Stimulated activated naive CD4-positive, alpha-beta T cell treated with Interleukin-2 at 50 U/mL for 16 hours (primary cell): ENCODE measurements at places on chromosomes 3 and 15.
A peak's percentile ranks its signal among the peaks of the same experiment; 100 is the strongest.

DNA sequence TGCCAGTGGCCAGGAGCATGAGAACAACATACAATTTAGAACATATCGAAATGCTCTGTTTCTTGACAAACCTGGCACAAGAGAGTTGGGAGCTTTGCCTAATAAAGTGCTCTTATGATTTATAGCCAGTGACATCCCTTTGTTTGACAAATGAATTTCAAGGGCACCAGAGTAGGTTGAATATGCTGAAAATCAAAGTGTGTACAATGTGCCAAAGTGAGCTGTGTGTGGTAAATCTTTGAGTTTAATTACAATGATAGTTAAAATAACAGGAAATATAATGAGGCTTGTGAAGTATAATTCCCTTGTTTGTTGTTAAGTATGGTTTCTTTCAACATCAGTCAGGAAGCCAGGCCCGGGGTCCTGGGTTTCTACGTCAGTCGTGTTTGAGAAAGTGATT, 211.9 kb downstream of the EBLN2 start:
- no peak for DNase-seq

- no peak for DNase-seq
Measured at GRCh38 chr15:46293550-46293949, 658.7 kb downstream of the SQOR start.

GRCh38 chr15:35657679-35658311, 111.8 kb upstream of the DPH6 start:
- no peak for DNase-seq

- DNase-seq, result no peak
Measured at GRCh38 chr15:67146875-67147381, 81.5 kb downstream of the SMAD3 start.

DNA sequence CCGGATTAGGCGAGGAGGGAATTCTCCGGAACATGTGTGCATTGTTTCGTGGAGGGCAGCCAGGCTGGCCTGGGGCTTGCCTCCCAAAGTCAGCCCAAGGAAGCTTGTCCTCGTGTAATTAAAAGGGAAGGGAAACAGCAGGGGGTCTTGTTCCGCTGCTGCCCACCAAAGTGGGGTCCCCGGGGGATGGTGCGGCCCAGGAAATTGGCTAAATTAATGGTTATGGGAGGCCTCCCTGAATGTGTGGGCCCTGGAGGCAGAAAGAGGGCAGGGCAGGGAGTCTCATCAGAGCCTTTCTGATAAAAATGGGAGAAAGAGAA, 118.1 kb downstream of the OPA1 start:
- DNase-seq, result no peak

DNA sequence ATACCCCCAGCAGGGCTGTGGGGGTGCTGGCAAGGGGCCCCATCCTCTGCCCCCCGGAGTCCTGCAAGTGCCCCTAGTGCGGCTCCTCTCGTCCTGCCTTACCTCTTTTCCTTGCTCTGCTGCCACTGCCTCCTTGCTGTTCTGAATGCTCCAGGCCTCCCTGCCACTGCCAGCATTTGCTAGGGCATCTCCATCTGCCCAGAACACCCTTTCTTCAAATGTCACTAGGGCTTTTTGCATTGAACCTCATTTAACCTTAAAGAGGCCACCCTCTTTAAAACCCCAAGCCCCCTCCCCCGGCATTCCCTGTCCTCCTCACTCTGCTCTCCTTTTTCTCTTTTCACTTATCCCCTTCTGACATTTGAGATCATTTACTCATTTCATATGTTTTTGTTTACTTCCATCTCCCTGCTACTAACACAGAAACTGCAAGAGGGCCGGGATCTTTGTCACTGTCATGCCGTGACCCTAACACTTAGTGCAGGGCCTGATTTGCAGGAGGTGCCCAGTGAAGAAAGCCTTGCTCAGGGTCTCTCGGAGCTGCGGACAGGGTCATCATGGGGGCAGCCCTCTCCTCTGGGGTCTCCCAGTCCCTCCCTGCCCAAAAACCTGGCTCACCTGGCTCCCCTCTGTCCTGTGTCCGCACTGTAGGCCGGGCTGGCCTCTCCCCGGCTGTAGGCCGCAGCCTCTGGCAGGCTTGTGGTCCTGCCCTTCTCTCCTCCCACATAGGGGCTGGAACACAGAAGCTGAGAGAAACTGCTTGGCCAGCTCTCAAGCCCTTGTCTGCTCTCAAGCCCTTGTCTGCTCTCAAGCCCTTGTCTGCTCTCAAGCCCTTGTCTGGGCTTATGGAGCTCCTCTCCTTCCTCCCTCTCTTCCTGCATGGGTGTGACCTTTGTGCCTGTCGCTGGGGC, at the start of gene ACOX2:
Gene ACOX2 (minus strand): TSS at position 690 of the 911 bp plus-strand sequence. CDS start 2,084 bp downstream, outside the sequence.
- no peak for DNase-seq

GRCh38 chr15:86333819-86334218, 254.1 kb downstream of the AGBL1 start:
- no peak for DNase-seq

DNA sequence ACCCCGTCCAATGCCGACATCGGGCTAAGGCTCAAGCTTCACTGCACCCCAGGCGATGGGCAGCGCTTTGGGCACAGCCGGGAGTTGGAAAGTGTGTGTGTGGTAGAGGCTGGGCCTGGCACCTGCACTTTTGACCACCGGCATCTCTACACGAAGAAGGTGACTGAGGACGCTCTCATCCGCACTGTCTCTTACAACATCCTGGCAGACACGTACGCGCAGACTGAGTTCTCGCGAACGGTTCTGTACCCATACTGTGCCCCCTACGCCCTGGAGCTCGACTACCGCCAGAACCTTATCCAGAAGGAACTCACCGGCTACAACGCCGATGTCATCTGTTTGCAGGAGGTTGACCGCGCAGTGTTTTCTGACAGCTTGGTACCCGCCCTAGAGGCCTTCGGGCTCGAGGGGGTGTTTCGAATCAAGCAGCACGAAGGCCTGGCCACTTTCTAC, 1.0 kb downstream of the PDE12 start:
- DNase-seq, result peak; percentile 21

- no peak for DNase-seq
Measured at GRCh38 chr3:168383573-168383972, 287.8 kb upstream of the GOLIM4 start.

DNA sequence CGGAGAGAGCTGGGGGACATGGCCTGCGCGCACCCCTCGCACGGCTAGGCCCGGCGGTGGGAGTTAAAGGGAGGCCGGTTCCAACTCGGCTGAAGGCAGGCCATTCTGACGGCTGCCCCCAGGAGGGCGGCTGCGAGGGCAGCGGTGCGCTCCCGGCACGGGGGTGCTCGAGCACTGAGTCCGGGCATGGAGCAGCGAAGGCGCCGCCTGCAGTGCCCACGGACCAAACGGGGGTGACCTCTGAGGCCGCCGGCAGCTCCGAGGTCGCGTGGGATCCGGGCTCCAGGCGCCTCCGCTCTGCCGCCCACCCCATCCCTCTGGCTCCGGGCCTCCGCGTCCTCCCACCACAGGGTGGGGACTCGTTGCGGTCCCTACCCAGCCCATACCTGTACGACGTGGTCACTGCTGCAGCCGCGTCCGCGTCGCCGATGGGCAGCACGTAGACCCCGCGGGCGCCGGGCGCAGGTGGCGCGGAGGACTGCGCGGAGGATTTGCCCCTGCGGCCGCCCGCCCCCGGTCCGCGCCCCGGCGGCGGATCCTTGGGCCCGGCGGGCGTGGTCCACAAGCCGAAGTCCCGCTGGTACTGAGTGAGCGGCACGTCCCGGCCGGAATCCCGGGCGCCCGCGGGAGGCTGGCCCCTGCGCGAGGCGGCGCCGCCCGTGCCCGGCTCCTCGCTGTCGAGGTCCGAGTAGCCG, 469 bp downstream of the MAP6D1 start:
- DNase-seq, result no peak

DNA sequence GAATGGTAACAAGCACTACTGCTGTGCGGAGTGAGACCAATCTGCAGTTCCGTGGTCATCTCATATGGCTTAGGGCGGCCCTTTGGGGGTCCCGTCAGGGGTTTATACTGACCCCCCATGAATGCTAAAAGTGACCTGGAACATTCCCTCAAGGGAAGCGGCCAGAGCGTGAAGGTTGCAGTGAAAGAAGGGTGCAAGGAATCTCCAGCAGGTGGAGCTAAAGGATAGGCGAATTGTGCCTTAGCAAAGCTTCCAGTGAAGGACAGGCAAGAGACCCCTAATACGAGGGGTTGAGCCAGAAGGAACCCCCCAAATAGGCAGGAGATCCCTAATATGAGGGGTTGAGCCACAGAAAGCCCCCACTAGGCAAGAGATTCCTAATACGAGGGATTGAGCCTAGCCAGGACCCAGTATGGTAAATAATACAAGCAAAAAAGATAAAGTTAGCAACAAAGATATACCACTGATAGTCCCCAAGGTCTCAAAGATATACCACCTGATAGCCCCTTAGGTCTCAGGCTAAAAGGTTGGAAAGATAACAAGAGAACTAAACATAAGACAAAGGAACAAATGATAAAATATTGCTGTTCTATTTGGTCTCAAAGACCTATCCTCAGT, 32.8 kb downstream of the ZNF589 start:
- DNase-seq, result peak; percentile 28

DNA sequence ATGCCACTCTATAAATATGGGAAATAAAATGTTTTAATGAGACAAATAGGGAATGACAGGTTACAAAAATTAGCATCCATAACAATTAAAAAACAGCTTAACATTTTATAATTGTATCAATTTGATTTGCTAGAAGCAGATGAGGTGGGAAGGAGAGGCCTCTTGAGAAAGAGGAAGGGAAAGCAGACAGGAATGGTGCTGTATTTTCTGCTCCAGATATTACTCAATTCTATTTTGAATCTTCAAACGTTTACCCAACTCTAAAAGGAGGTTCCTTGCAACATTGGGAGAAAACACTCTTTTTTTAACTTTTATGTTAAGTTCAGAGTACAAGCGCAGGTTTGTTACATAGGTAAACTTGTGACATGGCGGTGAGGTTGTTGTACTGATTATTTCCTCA, 44.9 kb upstream of the ALDH1A3 start:
- no peak for DNase-seq

GRCh38 chr3:181709537-181710279, 2.0 kb upstream of the SOX2 start:
- peak; percentile 33 for DNase-seq

DNA sequence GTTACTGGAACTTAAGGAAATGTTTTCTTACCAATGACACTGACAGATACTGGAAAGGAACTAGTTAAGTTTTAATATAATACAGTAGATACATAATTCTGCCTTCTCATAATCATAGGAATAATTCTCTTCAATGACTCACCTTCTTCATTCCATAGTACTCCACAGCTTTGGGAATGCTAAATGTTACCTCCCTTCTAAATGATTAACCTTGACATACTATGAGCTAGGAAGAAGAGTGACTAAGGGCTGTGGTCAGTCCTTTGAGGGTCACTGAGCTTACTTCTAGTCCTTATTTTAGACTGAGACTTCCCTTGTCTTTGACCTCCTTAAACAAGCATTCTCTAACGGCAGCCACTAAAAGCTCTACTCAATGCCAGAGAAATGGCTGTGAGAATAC, 69.6 kb upstream of the PPIB start:
- no peak for DNase-seq

DNA sequence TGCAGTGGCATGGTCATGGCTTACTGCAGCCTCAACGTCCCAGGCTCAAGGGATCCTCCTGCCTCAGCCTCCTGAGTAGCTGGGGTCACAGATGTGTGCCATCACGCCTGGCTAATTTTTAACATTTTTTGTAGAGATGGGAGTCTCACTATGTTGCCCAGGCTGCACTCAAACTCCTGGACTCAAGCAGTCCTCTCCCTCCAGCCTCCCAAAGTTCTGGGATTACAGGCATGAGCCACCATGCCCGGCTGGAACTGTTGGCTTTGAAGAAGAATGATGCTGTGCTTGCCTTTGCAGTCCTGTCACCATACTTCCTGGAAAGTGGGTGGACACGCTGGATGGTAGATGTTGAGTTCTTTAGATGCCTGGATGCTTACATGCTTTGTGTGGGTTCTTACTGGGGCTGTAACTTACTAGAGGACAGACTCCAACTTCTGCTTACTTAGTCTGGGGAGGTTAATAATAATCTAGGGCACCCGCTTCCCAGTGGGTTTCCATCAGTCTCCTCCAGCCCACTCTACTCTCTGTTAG, 36.7 kb downstream of the IGF1R start:
- no peak for DNase-seq

DNA sequence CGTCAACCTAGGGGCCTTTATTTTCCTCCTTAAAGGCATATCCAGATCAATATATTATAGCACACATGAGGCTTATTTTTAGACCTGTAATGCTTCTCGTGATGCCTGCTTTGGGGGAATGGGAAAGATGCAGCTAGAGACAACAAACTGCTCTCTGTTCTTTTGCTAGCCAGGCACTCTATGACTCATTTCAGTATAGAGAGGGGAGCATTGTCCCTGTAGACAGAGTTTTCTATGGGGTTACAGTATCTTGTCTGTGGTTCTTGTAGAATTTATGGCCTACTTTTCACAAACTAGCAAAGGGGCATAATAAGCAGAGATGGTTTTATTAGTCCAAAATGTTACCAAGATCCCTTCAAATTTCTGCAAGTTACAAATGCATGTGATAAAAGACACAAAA, 305.6 kb downstream of the LSAMP start:
- no peak for DNase-seq

- no peak for DNase-seq
Measured at GRCh38 chr3:30084971-30085403, 521.4 kb upstream of the TGFBR2 start.

DNA sequence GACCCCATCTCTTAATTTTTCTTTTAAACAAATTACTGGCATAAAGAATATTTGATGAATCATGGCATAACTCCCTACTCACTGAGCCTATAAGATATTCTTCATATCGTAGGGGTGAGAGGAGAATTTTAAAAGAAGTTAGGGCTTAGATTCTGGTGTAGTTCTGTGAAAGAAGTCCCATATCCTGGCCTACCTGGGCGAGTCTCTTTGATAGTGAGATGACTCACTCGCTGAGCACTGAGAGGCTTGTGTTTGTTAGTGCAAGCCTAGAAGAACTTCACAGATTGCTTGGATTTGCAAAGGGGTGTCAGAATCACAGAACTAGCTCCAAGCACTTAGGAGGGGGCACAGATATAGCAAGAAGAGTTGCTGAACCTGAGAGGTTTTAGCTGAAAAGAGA, 133.8 kb upstream of the TMC3 start:
- no peak for DNase-seq

DNA sequence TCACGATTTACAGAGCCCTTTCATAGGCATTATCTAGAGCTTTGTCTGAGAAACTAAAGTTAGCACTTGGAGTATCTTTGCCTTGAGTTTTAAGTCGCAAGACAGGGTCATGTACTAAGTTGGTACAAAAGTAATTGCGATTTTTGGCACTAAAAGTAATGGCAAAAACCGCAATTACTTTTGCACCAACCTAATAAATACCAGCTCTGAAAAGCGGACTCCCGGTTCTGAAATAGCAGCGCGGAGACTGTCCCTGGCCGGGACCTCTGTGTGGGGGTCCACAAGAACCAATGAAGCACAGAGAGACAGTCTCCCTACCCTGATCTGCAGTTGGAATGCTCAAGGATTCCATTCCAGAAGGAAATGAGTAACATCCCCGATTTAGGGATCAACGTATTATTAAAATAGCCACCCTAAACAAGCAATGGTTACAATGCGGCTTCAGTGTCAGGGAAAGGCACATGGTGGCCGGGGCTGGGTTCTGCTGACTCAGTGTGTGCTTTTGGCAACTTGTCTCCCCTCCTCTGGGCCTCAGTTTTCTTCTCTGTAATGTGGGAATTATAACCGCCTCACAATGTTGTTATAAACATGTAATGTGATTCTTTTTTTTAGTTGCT, 150.3 kb upstream of the MCTP2 start:
- no peak for DNase-seq

GRCh38 chr3:195197765-195198425, 73.1 kb downstream of the XXYLT1 start:
- DNase-seq, result no peak

- no peak for DNase-seq
Measured at GRCh38 chr3:45741742-45742460, 52.7 kb downstream of the SACM1L start.

- no peak for DNase-seq
Measured at GRCh38 chr3:123744064-123744463, 140.1 kb downstream of the MYLK start.
